PC-3 (cell line): ENCODE measurements at places on chromosomes 7 and 10.

DNA sequence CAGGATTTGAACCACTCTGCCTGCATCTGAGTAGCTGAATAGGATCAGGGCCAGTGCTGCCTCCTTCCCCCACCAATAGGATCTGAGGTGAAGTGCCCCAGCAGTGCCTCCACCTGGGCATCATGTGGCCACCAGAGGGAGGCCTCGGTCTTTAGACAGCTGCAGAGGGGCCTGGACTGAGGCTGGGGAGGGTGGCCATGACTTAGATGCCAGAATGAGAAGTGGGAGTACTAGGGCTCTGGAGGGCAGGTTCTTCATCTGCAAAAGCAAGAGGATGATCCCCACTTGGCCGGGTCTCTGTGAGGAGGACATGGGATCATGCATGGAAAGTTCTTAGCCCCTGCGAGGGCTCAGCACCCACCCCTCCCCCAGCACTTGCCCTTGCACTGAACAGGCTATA, 56.9 kb downstream of the NEUROG3 start:
- DNase-seq, result peak; percentile 71
- no peak overlapping the region for H3K27ac ChIP-seq
- H3K36me3 ChIP-seq, result 0 out of 2 replicates have a peak, but pooled peaks cover 3% of the 10 kb centered on the region
- H3K27me3 ChIP-seq, result no peaks in the 10 kb centered on the region

- H3K27ac ChIP-seq, result no peak overlapping the region
- no peak for DNase-seq
- no peaks in the 10 kb centered on the region for H3K4me1 ChIP-seq
- no peak overlapping the region for H3K4me3 ChIP-seq
- no peaks in the 10 kb centered on the region for H3K36me3 ChIP-seq
- no peaks in the 10 kb centered on the region for H3K27me3 ChIP-seq
Measured at GRCh38 chr7:158123214-158123613, 464.4 kb downstream of the PTPRN2 start.

GRCh38 chr10:96092999-96093767, 36.9 kb upstream of the ZNF518A start:
- no peak overlapping the region for H3K27ac ChIP-seq
- no peak for DNase-seq
- no peaks in the 10 kb centered on the region for H3K36me3 ChIP-seq
- H3K27me3 ChIP-seq, result peaks cover 35% of the 10 kb centered on the region
- H3K4me3 ChIP-seq, result no peak overlapping the region

DNA sequence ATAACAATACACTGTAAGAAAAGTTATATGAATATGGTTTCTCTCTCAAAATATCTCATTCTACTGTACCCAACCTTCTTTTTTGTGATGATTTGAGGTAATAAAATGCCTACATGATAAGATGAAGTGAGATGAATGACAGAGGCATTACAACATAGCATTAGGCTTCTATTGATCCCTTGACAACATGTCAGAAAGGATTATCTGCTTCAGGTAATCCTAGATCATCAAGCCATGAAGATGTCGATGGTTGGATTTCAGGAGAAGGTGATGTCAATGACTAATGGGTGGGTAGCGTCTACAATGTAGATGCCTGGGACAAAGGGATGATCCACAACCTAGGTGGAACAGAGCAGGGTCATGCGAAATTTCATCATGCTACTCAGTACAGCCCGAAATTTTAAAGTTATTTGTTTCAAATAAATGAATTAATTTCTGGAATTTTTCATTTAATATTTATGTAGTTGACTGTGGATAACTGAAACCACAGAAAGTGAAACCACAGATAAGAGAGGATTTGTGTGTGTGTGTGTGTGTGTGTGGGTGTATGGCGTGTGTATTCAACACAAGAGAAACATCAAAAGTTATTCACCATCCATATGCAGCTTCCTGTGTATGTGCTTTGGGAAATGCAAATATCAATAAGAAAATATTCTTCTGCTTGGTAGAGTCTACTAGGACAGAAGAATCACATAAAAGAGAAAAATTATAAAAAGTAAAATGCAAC, 77.0 kb downstream of the MAGI2 start:
- no peaks in the 10 kb centered on the region for H3K36me3 ChIP-seq
- no peak overlapping the region for H3K27ac ChIP-seq
- no peaks in the 10 kb centered on the region for H3K27me3 ChIP-seq
- DNase-seq, result no peak
- no peak overlapping the region for H3K4me3 ChIP-seq

- peaks cover 26% of the 10 kb centered on the region for H3K4me1 ChIP-seq
- H3K4me3 ChIP-seq, result no peak overlapping the region
- no peak overlapping the region for H3K27ac ChIP-seq
- H3K27me3 ChIP-seq, result no peaks in the 10 kb centered on the region
- no peaks in the 10 kb centered on the region for H3K36me3 ChIP-seq
Measured at GRCh38 chr10:116769791-116770190, 27.4 kb upstream of the HSPA12A start.

- no peak for DNase-seq
- H3K27me3 ChIP-seq, result no peaks in the 10 kb centered on the region
- H3K4me3 ChIP-seq, result no peak overlapping the region
- H3K36me3 ChIP-seq, result no peaks in the 10 kb centered on the region; the same call in 1 of the 2 replicates
- H3K4me1 ChIP-seq, result no peaks in the 10 kb centered on the region
Measured at GRCh38 chr10:129660569-129660968, 193.5 kb downstream of the MGMT start.

DNA sequence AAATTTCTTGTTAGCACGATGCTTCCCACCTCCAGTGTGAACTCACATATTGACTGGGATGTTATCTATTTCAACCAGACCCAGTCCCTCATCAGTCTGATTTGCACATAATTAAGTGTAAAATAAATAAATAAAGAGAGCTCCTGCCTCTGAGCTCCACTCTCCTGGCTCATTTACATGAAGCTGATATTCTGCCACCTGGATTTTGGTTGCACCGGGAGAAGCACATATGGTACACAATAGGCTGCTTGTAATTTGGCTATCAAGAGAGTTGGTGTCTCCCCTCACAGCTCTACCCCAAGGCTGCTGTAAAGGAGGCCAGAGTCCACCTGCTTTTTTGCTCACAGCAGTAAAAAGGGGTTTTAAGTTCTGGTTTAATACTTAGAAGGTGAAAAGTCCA, 610.5 kb downstream of the KCNMA1 start:
- no peak overlapping the region for H3K27ac ChIP-seq
- H3K36me3 ChIP-seq, result no peaks in the 10 kb centered on the region
- H3K27me3 ChIP-seq, result no peaks in the 10 kb centered on the region
- no peaks in the 10 kb centered on the region for H3K4me1 ChIP-seq
- DNase-seq, result no peak
- no peak overlapping the region for H3K4me3 ChIP-seq
